ENCODE measurements at places on chromosomes 2 and 18.

GRCh38 chr2:148548716-148549400, 95.7 kb upstream of the EPC2 start:
- DNase-seq: no peak

DNA sequence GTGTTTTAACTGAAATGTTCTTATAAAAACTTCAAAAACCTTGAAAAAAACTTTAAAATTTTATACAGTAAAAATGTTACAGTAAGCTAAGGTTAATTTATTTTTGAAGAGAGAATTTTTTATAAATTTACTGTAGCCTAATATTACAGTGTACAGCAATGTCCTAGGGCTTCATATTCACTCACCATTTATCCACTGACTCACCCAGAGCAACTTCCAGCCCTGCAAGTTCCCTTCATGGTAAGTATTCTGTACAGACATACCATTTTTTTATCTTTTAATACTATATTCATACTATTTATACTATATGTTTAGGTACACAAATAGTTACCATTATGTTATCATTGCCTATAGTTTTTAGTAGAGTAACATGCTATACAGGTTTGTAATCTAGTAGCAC, 396.7 kb upstream of the MMADHC start:
- no peak for DNase-seq

DNA sequence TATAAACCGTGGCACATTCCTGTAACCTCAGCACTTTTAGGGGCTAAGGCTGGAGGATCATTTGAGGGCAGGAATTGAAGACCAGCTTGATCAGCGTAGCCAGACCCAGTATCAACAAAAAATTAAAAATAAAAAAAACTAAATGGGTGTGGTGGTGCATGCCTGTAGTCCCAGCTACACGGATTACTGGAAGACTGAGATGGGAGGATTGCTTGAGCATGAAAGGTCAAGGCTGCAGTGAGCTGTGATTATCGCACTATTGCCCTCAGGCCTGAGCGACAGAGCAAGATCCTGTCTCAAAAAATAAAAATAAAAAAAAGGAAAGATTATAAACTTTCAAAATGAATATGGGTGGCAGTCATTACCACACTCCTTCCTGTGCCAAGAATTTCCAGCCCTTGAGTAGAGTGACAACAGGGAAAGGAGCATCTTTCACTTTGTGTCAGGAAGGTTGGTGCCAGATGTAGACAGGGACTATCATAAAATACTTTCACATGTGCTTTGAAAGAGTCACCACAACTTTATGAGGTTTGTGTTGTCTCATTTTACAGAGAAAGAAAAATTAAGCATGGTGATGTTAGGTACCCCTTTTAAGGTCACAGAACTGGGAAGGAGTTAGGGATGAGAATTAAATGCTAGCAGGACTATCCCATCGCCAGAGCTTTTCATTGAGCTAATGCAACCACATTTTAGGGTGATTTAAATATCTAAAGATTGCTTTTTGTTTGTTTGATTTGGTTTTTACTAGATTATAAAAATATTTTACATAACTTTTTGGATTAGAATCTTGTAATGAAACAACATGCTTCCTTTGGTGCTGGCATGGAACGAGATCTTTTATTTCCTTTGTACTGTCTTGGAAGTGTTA, 1617.4 kb upstream of the ACVR2A start:
- DNase-seq: no peak

DNA sequence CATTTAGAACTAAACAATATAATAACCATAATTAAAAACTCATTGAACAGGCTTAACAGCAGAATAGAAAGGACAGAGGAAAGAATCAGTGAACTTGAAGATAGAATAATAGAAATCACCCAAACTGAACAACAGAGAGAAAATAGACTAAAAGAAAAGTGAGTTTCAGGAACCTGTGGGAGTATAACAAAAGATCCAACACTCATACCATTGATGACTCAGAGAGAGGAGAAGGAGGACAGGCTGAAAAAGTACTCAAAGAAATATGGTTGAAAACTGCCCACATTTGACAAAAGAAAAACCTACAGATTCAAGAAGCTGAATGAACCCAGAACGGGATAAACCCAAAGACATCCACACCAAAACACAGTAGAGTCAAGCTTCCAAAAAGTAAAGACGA, 54.2 kb upstream of the FMNL2 start:
- no peak for DNase-seq

- DNase-seq: peak; percentile 98
Measured at GRCh38 chr2:163348857-163349380, 386.9 kb downstream of the FIGN start.

- DNase-seq: no peak
Measured at GRCh38 chr18:8801263-8801901, 96.0 kb downstream of the MTCL1 start.

- no peak for DNase-seq
Measured at GRCh38 chr2:28613633-28614501, 118.0 kb downstream of the PLB1 start.

- DNase-seq: no peak
Measured at GRCh38 chr2:174210862-174211261, 37.5 kb downstream of the OLA1 start.

GRCh38 chr2:204453730-204454167, 91.5 kb upstream of the PARD3B start:
- no peak for DNase-seq

DNA sequence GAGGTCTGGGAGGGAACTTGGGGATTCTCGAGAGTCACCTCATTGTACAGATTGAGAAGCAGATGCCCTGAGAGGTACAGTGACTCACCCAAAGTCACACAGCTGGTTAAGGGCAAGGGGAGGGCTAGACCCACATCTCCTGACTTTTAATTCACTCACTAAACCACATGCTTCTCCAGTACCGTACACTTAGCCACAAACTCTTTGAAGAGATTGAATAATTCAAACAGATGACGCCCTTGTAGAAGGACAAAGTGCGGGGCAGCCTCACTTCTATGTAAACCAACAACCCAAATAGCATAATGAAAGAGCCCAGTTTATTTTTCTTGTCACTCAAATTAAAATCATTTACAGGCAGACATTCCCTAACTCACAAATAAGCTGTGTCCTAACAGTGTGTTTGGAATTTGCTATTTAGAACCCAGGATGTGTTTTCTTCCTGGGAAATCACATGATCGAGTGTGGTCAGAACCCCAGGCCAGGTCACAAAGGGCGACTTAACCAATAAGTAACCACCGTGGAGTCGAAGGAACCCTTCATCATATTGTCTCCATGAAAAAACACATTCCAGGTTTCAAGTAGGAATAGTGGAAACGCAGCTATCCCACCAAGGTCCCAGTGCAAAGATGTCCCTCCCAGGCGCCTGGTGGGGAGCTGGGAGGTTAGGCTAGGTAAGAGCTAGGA, 35.8 kb upstream of the PTPN4 start:
- no peak for DNase-seq

DNA sequence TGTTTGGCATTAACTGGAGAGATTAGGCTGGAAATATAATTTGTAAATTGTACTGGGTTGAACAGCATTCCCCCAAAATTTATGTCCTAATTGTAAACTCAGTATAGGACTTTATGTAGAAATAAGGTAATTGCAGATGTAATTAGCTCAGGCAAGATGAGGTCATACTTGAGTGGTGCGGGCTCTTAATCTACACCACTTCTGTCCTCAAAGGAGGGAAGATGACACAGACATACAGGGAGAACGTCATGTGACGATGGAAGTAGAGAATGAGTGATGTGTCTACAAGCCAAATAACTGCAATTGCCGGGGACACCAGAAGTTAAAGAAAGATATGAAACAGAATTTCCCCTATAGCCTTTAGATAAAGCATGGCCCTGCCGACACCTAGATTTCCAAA, 1501.1 kb upstream of the PIK3C3 start:
- DNase-seq: no peak

- DNase-seq: no peak
Measured at GRCh38 chr2:26572591-26572990, 68.6 kb downstream of the CIB4 start.

GRCh38 chr2:235570256-235570655, 76.4 kb downstream of the AGAP1 start:
- DNase-seq: no peak

DNA sequence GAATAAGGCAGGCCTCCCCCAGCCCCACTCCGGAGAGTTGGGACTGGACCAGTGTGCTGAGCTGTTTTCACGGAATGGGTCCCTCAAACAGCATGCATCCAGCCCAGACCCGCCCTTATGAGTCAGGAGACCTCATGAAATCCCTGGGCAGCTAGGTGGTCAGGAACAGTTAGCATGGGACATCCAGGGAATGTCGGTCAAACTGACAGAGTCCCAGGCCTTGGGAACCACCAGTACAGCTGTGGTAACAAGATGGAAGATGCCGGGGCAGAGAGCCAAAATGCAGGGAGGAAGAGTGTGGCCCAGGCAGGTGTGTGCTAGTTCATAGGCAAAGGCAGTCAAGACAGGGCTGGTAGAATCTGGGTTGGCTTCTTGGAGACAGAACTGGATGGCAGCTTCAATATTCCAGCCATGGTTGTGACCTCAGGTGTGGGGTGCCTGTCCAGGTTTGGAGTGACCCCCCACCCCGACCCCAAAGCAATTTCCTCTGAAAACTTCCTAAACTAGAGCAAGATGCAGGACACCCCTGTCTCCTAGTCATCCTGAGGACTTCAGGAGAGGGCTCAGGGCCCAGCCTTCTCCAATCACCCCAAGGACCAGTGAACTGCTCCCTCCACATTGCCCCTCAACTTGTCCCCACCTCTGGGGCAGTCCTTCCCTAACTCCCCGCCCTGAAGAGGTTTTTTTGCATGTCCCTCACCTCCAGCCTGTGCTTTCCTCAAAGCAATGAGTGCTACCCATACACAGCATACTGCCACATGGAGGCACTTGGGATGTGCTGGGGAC, 46.5 kb downstream of the KCNIP3 start:
- no peak for DNase-seq

DNA sequence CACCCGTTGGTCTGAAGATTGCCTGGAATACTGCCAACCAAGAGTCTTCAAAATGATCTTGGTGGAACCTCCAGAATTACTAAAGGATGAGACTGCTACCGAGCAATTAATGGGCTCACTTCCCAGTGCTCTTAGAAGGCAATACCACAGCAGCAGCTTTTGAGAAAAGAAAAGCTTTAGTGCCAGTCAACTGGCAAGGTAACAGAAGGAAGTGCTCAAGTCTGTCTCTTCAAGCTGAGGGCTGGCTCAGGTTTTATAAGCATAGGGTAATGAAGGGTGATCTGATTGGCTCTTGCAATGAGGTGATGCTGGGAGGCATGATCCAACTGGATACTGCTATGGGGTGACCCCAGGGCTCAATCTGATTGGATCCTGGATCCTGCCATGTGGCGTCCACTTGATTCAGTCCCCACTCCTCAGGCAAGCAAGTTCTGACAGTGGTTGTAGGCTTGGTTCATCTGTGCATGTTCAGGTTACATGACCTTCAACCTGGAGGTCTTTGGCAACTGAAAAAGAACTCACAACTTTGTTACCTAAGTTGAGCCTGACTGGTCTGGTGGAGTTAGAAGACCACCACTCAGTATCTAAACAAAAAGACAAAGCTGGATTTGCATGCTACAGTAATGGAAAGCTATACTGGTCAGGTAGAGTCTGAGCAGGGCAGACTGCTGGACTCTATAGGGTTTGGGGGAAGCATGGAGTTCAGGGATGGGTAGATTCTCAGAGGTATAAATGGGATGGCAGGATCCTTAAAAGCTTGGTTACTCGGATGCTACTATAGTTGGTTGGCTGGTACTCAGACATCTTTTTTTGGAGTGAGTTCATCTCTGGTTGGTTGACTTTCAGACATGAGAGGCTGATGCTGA, 14.0 kb upstream of the RIF1 start:
- DNase-seq: peak; percentile 37

GRCh38 chr18:5899835-5900234, 4.5 kb upstream of the TMEM200C start:
- DNase-seq: no peak

DNA sequence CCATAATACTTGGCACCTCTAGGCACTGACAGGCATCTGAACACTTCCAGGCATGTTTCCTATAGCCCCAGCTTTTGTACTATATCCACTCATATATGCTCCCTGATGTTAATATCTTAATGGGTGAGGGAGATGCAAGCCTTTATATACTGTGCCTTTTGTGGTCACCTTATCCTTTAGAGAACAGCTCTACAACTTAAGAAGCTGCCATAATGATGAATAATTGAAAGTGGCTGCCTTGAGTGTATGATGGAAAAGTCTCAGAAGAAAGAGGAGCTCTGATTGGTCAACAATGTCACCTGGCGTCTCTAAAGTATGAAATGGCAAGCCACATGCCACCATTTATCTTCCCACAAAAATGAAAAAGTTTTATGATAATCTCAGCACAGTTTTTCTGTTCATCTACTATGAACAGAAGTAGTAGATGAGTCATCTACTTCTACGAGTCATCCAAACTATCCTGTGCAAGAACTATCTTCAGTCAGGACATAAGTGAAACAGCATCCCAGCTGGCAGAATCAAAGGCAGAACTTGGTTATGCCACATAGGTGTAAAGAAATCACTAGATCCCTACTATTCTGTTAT, 997.9 kb upstream of the CELF4 start:
- DNase-seq: no peak

GRCh38 chr18:50287028-50287440, 458 bp downstream of the CXXC1 start:
- no peak for DNase-seq

DNA sequence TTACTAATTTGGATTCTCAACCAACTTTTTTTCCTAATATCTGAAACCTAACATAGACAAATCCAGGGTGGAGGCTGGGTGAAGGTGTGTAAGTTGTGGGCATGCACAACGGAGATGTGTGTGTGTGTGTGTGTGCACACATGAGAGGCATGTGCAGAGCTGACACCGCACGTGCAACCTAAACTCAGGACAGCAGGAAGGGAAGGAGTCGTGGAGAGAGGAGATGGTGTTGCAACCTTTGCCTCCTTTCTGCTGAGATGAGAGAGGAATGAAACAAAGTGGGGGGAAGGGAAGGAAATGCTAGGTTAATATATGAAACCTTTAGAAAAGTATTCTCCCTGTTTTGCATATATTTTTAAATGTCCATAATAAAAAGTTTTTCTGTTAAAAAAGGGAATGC, 64.7 kb downstream of the KCTD1 start:
- peak; percentile 23 for DNase-seq

GRCh38 chr2:228401065-228401912, 219.8 kb upstream of the SPHKAP start:
- peak; percentile 18 for DNase-seq
